ENCODE measurements at places on chromosomes 13 and 19. TPM values are rescaled to one million over a fixed set of nuclear protein-coding genes. Genes with fewer than 3 reads are reported as not detected.

DNA sequence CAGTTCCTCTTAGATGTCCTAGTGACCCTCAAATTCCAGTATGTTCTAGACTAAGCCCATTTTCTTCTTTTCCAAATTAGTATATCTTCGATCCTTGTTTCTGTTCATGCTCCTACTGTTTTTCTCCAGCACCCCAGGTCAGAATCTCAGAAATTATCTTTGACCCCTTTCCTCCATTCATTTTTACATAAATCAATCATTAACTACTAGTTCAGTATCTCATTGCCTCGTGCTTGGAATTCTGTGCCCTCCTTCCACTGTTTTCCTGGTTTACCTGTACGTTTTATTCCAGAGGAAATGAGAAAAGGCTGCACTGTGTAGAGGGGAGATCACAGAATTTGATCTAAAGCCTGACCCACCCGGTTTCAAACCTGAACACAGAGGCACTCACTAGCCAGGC, 107.9 kb downstream of the LRCH1 start:
- no peaks in the 10 kb centered on the region for H3K36me3 ChIP-seq
- peaks cover 10% of the 10 kb centered on the region for H3K4me1 ChIP-seq
- no peak overlapping the region for H3K4me3 ChIP-seq
- no peak for DNase-seq
- no peaks in the 10 kb centered on the region for H3K27me3 ChIP-seq
- no peak overlapping the region for H3K27ac ChIP-seq

DNA sequence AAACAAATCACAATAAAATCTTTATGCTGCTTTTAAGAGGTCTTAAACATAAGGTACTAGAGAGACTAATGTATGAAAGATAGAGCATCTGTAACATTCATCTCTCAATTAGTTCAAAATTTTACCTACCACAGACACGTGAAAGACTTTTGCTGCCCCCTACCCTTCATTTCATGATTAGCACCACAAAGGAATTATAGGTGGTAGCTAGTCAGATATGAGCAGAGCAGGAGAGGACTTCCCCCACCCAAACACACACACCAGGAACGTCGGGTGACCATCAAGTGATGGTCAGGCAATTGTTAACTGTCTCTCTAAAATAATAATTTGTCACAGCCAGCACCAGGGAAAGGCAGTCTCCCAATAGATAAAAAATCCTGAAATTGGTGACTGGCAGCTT, 1531.7 kb upstream of the SPRY2 start:
- no peaks in the 10 kb centered on the region for H3K4me1 ChIP-seq
- H3K36me3 ChIP-seq: no peaks in the 10 kb centered on the region
- H3K4me3 ChIP-seq: no peak overlapping the region
- H3K27me3 ChIP-seq: no peaks in the 10 kb centered on the region
- no peak overlapping the region for H3K27ac ChIP-seq

DNA sequence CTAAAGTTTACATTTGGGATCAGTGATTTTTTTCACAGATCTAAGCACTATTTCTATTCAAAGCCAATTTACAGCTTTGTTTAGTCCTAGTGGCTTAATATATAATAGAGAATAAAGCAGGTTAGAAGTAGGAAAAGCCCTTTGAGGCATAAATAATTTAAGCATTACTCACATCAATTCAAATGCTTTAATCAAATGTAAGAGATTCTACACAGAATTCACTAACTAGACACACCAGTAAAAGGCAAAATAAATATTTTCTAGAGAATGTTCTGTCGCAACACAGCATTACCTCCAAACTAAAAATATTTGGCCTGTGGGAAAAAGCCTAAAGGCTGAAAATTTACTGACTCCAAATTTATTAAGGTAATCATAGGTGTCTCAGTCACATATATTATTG, 31.3 kb downstream of the KCTD12 start:
- DNase-seq: no peak
- H3K27me3 ChIP-seq: no peaks in the 10 kb centered on the region
- no peaks in the 10 kb centered on the region for H3K36me3 ChIP-seq
- no peak overlapping the region for H3K4me3 ChIP-seq
- H3K4me1 ChIP-seq: no peaks in the 10 kb centered on the region
- no peak overlapping the region for H3K27ac ChIP-seq

- H3K27ac ChIP-seq: no peak overlapping the region
- peaks cover 13% of the 10 kb centered on the region for H3K4me1 ChIP-seq
Measured at GRCh38 chr13:23787464-23787863, 101.7 kb downstream of the MIPEP start.

The GAPDHS gene
- total RNA-seq: not detected

The ICAM4 gene
- not detected for total RNA-seq

GRCh38 chr13:51479199-51479523, 26.3 kb upstream of the INTS6 start:
- H3K27ac ChIP-seq: no peak overlapping the region
- H3K36me3 ChIP-seq: no peaks in the 10 kb centered on the region
- DNase-seq: no peak
- H3K4me3 ChIP-seq: no peak overlapping the region
- H3K4me1 ChIP-seq: no peaks in the 10 kb centered on the region
- H3K27me3 ChIP-seq: no peaks in the 10 kb centered on the region

DNA sequence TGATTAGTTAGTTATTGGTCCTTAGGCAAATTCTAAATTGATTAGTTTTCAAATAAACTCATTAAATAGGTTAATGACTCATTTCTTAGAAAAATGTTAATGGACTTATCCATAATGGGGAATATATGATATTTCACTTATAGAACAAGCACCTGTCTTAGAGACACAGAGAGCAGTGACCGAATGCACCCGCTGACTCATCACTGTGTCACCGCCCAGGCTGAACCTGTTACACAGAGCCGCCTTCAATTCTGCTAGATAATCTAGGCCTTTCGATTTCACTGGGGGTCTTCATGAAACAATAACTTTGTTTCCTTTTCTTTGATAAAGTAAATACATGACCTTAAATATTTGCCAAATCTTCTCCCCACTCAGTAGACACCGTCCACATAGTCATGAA, 13.1 kb downstream of the IRS2 start:
- H3K27ac ChIP-seq: no peak overlapping the region
- H3K4me1 ChIP-seq: no peaks in the 10 kb centered on the region
- peaks cover 6% of the 10 kb centered on the region for H3K36me3 ChIP-seq

GRCh38 chr13:112132619-112133018, 65.7 kb downstream of the SOX1 start:
- no peak for DNase-seq
- no peaks in the 10 kb centered on the region for H3K4me1 ChIP-seq
- no peaks in the 10 kb centered on the region for H3K36me3 ChIP-seq
- no peak overlapping the region for H3K27ac ChIP-seq
- H3K4me3 ChIP-seq: no peak overlapping the region

The CYP2A6 gene
- total RNA-seq: 1.1 TPM

DNA sequence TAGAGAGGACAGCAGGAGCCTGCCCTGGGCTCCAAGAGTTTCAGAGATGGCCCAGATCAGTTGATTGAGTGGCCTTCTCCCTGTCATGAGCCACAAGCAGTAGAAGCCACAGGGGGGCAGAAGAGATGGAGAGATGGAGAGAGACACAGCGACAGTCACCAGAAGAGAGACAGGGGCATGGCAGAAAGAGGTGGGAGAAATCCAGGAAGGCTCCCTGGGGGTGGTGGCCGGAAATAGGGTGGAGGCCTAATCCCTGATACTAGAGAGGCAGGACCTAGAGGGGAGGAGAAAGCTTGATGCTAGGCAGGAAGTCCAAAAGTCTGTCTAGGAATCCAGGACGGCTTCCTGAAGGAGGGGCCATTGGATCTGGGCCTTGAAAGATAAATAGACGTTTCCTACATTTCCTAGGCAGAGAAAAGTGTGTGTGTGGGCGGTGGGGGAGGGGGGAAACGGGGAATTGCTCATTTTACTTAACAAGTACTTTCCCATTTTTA, 9.6 kb upstream of the TPM4 start:
- H3K36me3 ChIP-seq: no peaks in the 10 kb centered on the region
- peaks cover 8% of the 10 kb centered on the region for H3K4me1 ChIP-seq
- DNase-seq: peak; percentile 45
- H3K27ac ChIP-seq: peak overlapping the region; percentile 100
- no peak overlapping the region for H3K4me3 ChIP-seq
- H3K27me3 ChIP-seq: no peaks in the 10 kb centered on the region

- H3K36me3 ChIP-seq: no peaks in the 10 kb centered on the region
- H3K27me3 ChIP-seq: no peaks in the 10 kb centered on the region
- H3K4me3 ChIP-seq: no peak overlapping the region
- no peak overlapping the region for H3K27ac ChIP-seq
- H3K4me1 ChIP-seq: no peaks in the 10 kb centered on the region
Measured at GRCh38 chr13:42728507-42729180, 52.7 kb upstream of the FAM216B start.

GRCh38 chr13:26996965-26997752, 174.5 kb downstream of the USP12 start:
- DNase-seq: no peak
- H3K27ac ChIP-seq: no peak overlapping the region
- no peaks in the 10 kb centered on the region for H3K4me1 ChIP-seq
- no peak overlapping the region for H3K4me3 ChIP-seq

DNA sequence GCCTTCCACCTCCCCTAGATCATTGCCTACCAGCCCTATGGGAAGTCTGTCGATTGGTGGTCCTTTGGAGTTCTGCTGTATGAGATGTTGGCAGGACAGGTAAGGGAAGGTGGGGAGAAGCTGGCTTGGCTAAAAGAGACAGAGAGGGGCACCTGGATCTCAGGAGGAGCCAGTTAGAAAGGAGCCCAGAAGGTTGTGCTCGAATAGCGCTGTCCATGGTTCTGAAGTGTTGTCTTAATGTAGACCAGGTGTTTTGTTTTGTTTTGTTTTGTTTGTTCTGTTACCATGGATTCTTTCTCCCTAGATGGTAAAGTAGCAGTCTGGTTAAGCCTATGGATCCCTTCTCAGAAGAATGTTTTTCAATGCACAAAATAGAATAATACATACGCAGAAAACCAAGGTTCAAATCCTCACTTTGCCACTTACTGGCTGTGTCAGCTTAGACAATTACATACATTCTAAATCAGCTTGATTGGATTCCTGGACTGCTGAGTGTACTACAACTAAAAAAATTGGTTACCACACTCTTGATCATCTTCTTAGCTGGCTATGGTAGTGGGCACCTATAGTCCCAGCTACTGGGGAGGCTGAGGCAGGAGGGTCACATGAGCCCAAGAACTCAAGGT, 5.9 kb upstream of the CACNG7 start:
- DNase-seq: no peak
- H3K4me1 ChIP-seq: no peaks in the 10 kb centered on the region
- H3K36me3 ChIP-seq: no peaks in the 10 kb centered on the region
- peaks cover 22% of the 10 kb centered on the region for H3K27me3 ChIP-seq
- no peak overlapping the region for H3K27ac ChIP-seq
- no peak overlapping the region for H3K4me3 ChIP-seq

The S1PR4 gene
- total RNA-seq: 1.5 TPM

DNA sequence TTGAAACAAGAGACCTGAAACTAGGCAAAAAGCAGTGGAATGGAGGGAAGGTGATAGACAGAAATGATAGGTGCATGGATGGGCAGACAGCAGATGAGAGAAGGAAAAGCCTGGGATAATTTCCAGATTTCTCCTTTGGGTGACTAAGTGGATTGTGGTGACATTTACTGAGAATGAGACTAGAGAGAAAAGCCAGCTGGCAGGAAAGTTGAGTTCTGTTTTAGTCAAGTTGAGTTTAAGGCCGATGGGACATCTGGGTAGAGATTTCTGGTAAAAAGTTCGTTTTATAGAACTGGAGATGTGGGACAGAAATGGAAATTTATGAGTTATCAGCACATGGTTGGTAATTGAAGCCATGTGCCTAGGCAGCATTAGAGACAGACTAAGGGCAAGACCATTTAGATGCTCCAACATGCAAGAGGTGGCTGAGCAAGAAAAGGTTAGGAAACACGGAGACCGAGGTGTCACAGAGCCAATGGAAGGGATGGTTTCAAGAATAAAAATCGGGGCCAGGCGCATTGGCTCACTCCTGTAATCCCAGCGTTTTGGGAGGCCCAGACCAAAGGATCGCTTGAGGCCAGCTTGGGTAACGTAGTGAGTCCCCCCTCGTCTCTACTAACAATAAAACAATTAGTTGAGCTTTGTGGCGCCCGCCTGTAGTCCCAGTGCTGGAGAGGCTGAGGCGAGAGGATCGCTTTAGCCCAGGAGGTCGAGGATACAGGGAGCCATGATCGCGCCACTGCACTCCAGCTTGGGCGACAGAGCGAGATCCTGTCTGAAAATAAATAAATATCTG, 9.6 kb upstream of the DGKH start:
- H3K27ac ChIP-seq: peak overlapping the region; percentile 97
- H3K27me3 ChIP-seq: no peaks in the 10 kb centered on the region
- peaks cover 3% of the 10 kb centered on the region for H3K4me1 ChIP-seq

GRCh38 chr19:40469011-40469410, 2.2 kb downstream of the SPTBN4 start:
- no peaks in the 10 kb centered on the region for H3K36me3 ChIP-seq
- no peaks in the 10 kb centered on the region for H3K27me3 ChIP-seq
- H3K27ac ChIP-seq: no peak overlapping the region
- H3K4me1 ChIP-seq: peaks cover 6% of the 10 kb centered on the region
- no peak overlapping the region for H3K4me3 ChIP-seq

The PRTN3 gene
- 2.6 TPM for total RNA-seq

DNA sequence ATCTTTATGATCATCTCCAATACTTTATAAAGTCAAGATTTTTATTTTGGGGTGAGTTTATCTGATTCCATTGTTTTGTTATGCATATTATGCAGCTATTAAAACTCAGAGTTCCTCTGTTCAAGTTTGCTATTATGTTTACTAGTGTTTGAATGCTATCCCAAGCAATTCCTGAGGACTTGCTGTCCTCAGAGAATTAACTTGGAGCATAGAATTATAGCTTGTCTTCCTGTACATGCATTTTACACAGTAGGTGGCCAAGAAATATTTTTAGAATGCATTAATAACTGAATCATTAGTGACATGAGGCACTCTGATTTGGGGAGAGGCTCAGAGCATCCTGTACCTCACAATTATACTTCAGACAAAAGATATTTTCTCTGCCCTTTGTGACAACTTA, 195.6 kb upstream of the MIR17HG start:
- H3K4me3 ChIP-seq: no peak overlapping the region
- H3K36me3 ChIP-seq: no peaks in the 10 kb centered on the region
- no peak for DNase-seq
- H3K27ac ChIP-seq: no peak overlapping the region
- H3K4me1 ChIP-seq: no peaks in the 10 kb centered on the region
- H3K27me3 ChIP-seq: no peaks in the 10 kb centered on the region

The LRFN3 gene
- 21.7 TPM for total RNA-seq

DNA sequence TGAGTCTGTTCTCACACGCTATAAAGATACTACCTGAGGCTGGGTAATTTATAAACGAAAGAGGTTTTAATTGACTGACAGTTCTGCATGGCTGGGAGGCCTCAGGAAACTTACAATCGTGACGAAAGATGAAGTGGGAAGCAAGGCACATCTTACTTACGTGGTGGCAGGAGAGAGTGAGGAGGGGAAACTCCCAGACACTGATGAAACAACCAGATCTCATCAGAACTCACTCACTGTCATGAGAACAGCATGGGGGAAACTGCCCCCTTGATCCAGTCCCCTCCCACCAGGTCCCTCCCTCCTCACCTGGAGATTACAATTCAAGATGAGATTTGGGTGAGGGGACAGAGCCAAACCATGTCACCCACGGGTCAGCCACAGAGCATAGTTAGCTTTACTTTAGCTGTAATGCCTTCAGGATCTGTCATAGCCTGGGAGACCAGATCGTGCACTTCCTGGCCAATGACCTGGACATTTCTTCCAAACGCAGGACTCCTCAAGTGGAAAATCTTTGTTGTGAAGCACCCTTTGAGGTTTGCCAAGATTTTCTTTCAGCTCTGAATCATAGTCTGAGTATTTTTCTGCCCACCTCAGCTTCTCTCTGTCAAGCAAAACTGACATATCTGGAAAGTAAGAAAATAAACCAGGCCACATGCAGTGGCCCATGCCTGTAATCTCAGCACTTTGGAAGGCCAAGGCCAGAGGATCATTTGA, 25.2 kb upstream of the HIF3A start:
- no peak for DNase-seq
- H3K27ac ChIP-seq: no peak overlapping the region
- no peak overlapping the region for H3K4me3 ChIP-seq
